Lower leg skin (tissue), 4 donors: ENCODE measurements at places on chromosomes 5 and 9. TPM values are rescaled to one million over a fixed set of nuclear protein-coding genes. Genes with fewer than 3 reads are reported as not detected.

Gene PCDHGB2
- total RNA-seq, result 2.1 TPM

Gene ADAMTSL2
- 0.32 TPM for total RNA-seq

Gene TMC1
- total RNA-seq, result 0.46 TPM

- DNase-seq, result no peak
These were observed 253.4 kb upstream of the DMAC1 start for GRCh38 chr9:8052991-8053390.

DNA sequence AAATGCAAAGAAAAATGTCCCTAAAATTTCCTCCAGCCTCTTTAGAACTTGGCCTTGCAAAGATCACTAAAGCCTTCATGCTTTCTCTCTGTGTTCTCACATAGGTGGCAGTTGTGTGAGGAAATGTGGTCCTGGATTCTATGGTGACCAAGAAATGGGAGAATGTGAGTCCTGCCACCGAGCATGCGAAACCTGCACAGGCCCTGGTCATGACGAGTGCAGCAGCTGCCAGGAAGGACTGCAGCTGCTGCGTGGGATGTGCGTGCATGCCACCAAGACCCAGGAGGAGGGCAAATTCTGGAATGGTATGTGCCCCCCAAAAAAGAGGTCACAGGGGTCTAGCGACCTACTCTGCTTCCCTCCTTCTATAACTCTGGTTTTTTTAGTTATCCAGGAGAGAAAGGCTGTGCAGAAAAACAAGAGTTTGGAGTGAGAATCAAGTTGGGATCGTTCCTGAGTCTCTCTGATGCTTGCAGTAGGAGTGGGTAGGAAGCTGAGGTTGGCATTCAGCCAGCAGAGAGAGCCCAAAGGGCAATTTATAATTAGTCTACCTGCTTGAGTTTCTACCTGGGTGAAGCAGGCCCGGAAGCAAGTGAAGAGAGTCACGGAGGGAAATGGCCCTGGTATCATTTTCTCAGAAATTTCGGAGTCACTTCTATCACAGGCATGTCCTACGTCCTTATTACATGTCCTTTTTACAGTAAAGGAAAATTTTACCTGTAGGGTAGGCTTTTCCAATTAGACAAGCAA lies 97.5 kb downstream of the RFK start:
- no peak for DNase-seq

GRCh38 chr5:163696579-163696887 lies 191.1 kb downstream of the MAT2B start:
- no peak for DNase-seq

DNA sequence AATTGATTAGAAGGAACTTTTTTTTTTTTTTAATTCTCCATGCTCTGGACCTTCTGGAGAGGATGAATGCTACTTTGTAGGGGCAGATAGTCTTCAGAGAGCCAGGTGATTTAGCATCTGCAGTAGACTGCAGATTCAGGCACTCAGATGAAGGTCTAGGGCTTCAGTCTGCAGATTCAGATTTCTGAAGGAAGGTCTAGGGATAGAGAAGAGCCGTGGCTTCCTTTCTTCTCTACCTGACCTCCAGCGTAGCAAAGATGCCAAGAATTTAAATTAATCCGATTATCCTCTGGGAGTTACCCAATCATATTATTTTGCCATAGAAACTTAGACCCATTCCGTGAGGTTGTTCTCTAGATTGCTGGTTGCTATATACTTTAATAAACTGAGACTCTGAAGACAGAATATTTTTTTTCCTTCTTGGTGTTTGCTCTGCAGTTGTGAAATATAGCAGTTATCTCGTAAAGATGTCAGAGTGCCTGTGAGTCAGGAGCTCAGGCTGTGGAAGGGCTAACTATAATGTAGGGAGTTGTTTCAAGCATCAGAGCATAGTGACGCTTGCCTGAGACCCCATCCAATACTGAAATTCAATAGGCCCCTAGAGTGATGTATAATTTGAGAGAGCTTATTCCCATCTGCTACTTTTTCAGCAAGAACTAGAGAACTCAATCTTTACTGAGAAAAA lies 132.7 kb upstream of the SLC12A2 start:
- no peak for DNase-seq

DNA sequence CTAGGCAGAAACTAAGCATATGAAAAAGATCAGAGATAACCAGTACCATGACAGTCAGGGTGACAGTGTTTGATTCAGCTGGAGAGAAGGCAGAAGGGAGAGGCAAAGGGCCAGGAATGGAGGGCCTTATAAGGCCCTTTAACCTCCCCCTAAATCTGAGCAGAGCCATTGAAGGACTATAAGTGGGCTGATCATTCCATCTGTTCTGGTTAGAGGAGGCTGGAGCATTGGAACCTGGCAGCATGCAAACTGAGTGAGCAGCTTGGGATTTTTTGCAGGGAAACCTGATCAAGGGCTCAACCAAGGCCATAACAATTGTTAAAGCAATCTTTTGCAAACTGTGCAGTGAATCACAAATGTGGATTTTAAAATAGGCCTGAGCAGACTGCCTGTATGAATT lies 174.5 kb upstream of the DAP start:
- DNase-seq, result no peak

DNA sequence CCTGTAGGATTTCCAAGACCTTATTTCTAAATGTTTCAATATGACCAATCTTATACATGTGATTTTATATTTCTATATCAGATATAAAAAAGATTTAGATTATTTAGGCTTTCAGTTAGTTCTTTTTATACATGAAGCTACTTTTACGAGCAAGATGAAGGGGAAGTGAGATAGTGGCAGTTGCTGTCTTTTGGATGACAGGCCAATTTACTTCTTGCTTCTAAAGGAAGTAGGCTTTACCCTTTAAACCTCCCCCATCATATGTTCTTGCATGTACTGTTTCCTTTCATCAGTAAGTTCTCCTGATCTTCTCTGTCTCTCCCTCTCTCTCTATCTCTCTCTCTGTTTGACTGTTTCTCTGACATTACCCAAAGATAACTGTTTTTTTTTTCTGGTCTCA lies 4.0 kb upstream of the TYRP1 start:
- no peak for DNase-seq

DNA sequence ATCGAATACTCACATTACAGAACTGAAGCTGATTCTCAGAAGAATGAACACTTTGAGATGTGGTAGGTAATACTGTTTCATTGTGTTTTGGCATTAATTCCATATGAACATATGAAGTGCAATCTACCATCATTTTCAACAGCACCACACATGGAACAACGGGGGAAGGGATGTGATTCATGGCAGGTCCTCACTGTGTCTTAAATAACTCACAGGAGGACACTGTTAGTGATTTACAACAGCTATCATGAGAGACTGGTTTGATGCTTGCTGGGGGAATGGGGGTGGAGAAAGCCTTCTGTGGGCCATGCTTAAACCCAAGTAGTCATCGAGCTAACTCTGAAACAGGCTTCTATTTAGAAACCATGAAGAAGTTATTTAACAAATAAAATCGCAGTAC lies 232.9 kb downstream of the SPOCK1 start:
- no peak for DNase-seq

- DNase-seq, result no peak
These were observed 19.8 kb downstream of the IL12B start for GRCh38 chr5:159310511-159310910.

DNA sequence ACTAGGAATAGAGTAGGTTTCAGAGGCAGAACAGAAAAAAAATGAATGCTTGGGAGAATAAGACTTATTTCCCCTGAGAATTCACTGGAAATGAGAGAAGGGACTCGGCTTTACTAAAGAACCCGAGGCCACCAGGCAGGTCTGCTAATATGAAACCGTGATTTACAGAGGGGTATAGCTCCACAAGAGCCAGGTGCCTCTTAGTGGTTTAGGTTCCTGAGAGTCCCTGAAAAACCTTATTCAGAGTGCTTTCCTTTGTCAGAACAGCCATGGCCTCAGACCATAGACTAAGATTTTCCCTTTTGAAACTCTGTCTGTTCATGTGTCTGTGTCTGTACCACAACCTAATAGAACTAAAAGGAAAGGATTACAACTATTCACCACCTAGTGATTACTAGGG lies 35.9 kb upstream of the PUM3 start:
- no peak for DNase-seq

- no peak for DNase-seq
These were observed 70.6 kb downstream of the C9orf50 start for GRCh38 chr9:129550199-129550839.

DNA sequence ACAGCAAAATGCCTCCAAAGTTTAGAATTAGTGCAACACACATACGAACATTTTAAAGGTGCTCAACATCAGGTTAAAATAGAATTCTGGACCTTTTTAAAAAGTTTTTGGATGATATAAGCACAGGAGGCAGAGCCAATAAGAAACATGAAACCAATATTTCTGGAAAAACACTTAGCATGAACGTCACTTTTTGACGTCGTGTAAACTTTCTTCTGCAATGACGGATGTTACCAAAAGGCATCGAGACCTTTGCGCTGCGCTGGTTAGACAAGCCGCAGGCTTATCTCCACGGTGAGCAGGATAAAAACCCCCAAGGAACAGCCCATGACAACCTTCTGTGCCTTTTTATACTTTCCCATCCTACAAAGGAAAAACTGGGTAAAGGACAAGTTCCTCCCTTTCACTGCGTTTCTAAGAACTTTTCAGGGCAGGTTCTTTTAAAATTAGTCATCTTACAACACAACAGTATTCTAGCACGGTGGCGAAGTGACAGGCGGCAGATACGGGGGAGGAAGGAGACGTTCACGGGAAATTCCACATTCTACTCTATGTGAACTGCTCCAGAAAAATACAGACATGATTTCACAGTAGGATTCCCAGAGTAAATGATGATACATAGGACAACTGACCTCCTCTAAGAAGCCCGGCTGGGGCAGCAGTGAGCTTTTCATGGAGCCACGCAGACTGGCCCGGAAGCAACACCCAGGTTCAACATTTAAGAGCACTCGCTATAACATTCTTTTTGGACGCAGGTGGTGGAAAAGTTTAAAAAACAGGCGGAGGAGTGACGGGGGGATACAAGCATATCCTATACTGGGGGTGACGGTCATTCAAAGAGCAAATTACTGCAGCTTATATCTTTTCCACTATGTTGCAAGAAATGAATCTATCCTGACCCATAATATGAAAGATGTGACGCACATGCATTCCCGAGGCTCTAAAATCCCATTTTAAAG lies 52.4 kb downstream of the USP20 start:
- DNase-seq, result no peak

GRCh38 chr9:103899866-103900265 lies 194.2 kb upstream of the SMC2 start:
- no peak for DNase-seq

GRCh38 chr9:34689116-34689470 lies 2.0 kb downstream of the CCL19 start:
- DNase-seq, result no peak

- DNase-seq, result no peak
These were observed 45.4 kb downstream of the SHB start for GRCh38 chr9:38023661-38024035.

DNA sequence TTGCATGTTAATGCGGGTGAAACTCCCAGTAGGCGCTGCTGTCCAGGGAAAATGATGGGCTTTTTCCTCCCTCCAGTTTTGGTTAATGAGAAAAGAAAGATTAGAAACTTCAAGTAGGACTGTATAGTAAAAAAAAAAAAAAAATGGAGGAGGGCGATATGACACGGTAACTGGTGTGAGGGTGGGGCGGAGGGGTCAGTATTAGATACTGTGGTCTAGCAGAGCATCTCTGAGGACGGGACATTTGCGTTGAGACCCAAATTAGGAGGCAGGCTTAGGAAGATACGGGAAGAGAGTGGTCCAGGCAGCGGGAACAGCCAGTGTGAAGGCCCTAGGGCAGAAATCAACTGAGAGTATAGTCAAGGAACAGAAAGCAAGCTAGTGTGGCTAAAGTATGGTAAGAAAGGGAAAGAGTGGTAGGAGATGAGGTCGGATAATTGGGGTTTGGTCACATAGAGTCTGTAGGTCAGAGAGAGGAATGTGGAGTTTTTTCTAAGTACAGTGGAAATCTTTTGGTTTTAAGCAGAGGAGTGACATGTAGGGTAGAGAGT lies 707 bp downstream of the RMND5B start:
- DNase-seq, result no peak

DNA sequence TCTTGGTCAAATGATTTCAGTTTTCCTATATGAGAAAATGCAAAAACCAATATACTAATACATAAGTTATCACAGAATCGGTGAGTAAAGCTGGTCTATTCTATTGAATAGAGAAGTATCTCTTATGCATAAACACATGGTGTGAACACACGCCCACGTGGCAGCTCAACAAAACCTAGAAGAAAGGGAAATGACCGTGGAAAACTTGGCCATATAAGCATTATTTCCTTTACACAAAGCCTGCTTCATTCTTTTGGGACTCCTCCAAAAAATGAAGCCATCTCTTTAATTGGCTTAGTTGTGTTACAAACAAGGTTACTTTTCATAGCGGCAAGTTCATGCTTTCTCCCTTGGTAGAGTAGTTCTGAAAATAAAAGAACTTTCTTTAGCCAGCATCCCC lies 183.2 kb downstream of the TMEM161B start:
- DNase-seq, result no peak

- no peak for DNase-seq
These were observed 17.8 kb downstream of the EEIG1 start for GRCh38 chr9:127963041-127963358.

DNA sequence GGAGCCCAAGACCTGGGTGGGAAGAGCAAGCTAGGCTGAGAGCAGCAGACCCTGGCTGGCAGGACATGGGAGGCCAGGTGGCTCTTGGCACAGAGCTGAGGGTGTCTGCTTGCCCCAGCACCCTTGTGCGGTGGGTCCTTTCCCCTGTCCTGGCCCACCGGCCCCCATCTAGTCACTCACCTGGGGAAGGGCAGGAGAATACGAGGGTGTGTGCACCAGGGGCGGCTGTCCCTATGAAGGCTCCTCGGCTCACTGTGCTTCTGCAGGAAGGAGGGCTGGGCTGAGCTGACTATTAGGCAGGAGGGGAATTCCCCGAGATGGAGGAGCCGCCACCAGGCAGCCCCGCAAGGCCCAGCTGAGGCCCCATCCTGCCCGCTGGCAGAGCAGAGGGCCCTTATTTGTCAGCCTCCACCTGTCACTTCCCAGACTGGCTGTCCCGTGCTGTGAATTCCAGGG lies 6.1 kb upstream of the TNIP1 start:
- DNase-seq, result no peak

GRCh38 chr5:16586556-16586955 lies 30.2 kb downstream of the RETREG1 start:
- no peak for DNase-seq

DNA sequence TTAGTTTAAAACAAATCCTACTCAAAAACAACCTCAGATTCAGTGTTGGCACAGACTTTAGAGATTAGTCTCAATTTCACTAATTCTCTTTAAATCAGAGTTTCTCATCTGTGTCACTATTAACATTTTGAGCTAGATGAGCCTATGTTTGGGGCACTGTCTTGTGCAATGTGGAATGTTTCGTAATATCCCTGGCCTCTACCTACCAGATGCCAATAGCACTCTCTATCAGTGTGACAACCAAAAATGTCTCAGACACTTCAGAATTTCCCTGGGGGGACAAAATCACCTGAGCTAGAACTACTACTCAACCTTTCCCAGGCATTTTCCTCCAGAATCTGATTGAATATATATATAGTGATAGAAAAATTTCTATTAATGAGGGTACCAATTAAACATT lies 465.2 kb upstream of the RGMB start:
- no peak for DNase-seq

- DNase-seq, result no peak
These were observed at the start of gene CCNI2 for GRCh38 chr5:132746954-132747615. Gene CCNI2, plus strand, starts transcription at chr5:132747426. Its CDS starts 70 bp downstream, at chr5:132747496.
